ENCODE measurements at places on chromosomes 5 and 9.

- DNase-seq = no peak
These were observed 390.6 kb upstream of the C9orf72 start for GRCh38 chr9:27963836-27964235.

DNA sequence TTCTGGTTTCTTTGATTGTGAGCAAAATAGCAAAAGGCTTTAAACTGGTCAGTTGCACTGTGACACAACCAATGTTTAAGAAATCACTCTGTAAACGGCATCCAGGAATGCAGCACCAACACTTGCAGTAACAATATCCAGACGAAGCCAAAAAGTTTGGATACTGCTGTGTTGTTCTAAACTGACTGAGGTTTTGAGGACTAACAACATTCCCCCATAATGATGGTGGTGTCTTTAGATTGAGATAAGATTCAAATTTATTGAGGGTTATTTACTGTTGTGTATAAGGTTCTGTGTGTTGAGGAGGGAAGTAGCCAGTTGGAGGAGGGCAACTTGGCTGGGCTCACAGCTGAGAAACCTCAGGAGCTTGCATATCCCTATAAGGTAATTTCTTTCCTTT is 353.6 kb downstream of the BNC2 start:
- no peak for DNase-seq

GRCh38 chr9:77647267-77648233 is 572 bp downstream of the GNA14 start:
- DNase-seq = no peak

DNA sequence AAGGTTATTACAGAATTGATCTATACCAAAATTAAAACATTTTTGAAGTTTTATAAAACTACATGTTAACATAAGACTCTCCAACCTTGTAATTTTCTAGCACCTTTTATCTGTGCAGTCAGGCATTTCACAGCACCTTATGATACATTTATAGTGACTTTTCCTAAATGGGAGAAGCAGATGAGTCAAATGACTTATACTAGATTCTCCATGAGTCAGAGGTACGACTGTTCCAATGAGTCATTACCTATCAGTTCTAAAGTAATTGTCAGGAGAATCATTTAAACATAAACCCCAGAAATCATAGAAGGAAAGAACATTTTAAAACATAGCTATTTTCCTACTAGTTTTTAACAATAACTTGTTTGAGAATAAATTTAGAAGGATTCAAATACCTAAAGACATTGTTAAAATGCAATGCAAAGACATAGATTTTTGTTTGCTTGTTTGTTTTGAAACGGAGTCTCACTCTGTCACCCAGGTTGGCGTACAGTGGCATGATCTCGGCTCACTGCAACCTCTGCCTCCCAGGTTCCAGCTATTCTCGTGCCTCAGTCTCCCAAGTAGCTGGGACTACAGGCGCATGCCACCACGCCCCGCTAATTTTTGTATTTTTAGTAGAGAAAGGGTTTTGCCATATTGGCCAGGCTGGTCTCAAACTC is 34.7 kb upstream of the DMXL1 start:
- no peak for DNase-seq

GRCh38 chr5:61970218-61970617 is 335.8 kb upstream of the KIF2A start:
- DNase-seq = no peak

GRCh38 chr9:132957805-132958204 is 13.4 kb upstream of the TSC1 start:
- no peak for DNase-seq

GRCh38 chr9:136960938-136961275 is 8.8 kb downstream of the LCN12 start:
- DNase-seq = no peak

DNA sequence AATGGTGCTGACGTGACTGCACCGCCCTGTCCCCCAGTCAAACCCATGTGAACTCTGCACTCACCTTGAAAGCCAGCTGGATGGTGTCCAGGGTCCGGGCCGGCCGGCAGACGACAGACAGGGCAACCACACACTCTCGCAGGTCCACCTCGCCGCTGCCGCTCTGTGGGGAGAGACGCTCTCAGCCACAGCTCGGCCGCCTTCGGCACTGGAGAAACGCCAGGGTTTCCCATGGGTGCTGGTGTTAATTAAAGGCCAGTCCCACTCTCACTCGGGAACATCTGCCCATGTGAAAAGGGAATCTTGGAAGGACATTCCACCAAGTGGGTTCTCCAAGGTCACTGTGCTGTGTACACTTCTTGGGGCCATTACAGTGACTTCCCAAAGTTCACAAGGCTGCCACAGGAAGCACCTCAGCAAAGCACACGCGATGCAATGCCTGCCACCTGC is 25.5 kb upstream of the SLC6A3 start:
- DNase-seq = no peak

GRCh38 chr5:174589011-174589410 is 135.4 kb upstream of the MSX2 start:
- no peak for DNase-seq
